ENCODE measurements at places on chromosomes 2 and 18.

GRCh38 chr2:207064128-207064690 is 101.5 kb downstream of the KLF7 start:
- no peak for DNase-seq

GRCh38 chr2:71045865-71046548 is 22.4 kb upstream of the NAGK start:
- DNase-seq: no peak

DNA sequence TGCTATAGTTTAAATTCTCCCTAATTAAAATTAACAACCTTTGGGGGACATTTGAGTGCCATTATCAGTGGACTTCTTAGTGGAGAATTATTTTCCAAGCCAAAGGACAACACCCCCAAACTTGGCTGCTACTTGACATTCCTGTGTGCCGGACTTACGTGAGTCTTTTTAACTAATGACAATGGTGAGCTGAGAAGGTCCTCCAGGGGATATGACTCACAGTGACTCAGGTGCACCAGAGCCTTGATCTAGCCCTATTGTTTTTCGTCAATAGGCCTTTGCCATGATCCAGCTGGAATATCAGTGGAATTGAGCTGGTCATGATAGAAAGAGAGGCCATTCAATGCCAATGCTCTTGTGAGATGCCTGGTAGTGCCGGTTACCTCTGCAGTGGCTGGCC is 118.1 kb upstream of the CXCR4 start:
- no peak for DNase-seq

DNA sequence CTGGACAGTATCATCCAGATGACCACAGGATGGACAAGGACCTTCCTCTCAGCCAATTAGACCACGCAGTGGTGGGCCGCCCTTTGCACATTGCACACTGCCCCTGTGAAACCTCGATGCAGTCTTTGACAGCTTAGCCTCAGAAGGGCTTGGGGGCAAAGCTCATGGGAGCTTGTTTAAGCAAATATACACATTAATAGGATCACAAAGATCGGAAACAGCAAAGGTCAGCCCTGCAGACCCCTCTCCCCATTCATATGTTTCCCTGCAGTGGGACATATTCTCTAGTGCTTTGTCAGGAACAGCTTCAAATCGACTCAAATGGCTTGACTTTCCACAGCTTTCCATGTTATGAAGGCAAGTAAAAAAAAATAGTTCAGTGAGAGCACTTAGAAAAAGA is 189.6 kb upstream of the LYPD1 start:
- no peak for DNase-seq

DNA sequence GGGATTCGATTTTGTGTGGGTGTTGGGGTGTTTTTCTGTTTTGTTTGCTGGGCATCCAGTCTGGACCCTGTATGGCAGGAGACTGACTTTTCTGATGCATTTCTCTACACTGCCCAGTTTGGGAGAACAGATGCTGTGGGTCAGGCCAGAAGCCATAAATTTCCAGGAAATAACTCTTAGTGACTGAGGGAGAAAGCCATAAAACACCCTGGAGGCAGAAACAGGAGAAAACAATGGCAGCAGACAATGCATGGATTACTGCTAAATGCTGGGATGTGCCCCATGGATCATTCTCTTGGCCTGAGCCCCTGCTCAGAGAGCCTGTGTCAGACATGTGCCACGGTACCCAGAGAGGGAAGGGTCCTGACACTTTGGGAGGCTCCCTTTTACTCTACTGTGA is 133.6 kb upstream of the CAPN13 start:
- no peak for DNase-seq

DNA sequence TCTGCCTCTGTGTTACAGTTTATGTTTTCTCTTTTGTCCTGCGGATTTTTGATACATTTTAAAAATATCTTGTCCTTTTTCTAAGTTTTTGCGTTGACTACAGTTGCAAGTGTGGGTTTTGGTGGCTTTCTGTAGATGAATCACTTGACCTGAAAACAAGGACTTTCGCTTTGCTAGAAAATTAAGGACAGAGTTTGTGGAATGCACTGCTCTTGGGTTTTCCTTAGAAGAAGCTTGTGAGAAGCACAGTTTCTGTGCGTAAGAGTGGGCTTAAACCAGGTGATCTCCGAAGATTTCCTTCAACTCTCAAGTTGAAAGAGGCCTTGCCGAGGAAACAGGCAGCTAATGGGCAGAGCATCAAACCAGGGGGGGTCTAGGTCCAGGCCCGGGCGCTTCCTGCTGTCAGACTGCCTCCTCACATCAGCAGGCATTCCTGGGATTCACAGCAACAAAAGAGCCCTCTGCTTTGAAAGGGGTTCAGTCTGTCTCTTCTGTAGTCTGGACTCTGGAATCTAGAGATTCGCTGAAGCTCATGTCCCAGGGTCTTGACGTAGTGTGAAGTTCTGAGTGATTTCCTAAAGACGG is 17.3 kb downstream of the NCK2 start:
- DNase-seq: no peak

DNA sequence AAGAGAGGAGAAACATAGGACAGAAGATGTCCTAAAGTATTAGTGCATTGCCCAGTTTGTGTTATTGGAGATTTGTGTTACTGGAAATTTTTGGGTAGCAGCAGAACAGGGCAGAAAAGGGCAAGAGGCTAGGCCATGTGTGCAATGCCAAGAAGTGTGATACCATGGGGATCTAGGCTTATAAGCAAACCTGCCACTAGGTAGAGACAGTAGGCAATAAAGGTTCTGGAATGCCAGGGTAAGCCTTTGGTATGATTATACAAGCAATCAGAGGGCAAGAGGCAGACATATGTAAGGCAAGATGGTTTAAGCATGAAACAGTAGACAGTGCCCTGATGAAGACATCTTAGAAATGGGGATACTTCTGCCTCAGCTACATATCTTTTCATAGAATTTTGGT is 12.3 kb upstream of the CERS6 start:
- no peak for DNase-seq

DNA sequence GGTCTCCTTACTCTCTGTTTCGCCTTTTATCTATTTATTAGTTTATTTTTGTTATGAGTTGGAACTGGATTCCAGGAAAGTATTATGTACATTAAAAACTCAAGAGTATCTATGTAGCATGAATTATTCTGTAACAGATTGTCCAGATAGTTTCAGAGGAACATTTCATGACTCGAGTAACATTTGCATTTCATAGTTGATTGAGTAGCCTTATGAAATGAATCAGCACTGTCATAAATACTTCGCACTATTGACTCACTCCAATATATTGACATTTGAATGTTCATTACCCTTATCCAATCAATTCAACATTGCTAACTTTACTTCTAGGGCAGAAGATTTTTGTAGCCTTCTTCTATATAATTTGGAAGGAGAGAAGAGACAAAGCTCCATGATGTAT is 11.3 kb upstream of the VRK2 start:
- DNase-seq: no peak

- no peak for DNase-seq
These were observed 8.3 kb upstream of the ARHGEF4 start for GRCh38 chr2:130828461-130828860.

- DNase-seq: no peak
These were observed 559.9 kb upstream of the ID2 start for GRCh38 chr2:8121826-8122513.

- peak; percentile 60 for DNase-seq
These were observed 145.9 kb downstream of the CALCRL start for GRCh38 chr2:187302116-187302515.

- DNase-seq: no peak
These were observed 910.4 kb upstream of the GYPC start for GRCh38 chr2:125745514-125745913.

DNA sequence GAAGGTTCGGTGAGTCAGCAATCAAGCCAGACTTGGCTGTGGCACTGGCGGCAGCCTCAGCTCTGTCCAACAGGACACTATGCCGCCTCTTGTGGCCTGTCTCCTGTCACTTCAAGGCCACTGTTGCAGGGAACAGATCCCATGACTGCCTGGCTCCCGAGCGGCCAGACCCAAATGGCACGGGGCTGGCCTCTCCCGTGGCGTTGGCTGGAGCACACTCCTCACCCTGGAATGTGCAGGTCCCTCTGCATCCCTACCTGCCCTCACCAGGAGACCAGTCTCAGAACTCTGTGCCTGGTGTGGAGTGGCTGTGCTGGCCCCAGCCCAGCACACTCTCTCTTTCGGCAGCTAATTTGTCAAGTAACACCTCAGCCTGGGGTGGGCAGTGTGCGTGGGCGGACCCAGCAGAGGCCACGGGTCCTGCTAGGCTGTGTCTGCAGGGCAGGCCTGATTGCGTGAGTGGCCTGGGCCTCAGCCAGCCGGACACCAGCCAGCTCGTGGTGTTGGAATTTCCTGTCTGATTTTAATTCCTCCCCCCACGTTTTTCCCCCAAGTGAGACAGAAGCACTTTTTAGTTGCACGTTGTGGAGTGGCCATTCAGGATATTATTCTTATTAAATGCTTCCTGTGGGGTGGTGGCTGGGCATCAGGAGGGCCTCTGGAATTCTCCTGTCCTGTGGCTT is 179.3 kb downstream of the GLI2 start:
- peak; percentile 67 for DNase-seq

GRCh38 chr2:174678395-174678794 is 80.8 kb upstream of the WIPF1 start:
- DNase-seq: no peak

DNA sequence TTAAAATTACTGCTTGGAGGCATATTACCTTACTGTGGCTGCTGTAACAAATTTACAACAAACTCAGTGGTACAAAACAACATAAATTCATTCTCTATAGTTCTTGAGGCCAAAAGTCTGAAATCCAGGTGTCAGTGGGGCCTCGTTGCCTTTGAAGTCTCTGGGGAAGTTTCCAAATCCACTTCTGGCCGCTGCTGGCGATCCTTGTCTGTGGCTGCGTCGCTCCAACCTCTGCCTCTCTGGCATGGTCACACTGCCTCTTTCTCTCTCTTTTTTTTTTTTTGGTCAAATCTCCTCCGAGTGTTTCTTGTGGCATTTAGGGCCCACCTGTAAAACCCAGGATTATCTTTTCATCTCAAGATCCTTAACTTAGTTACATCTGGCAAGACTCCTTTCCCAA is 182.8 kb downstream of the ST6GAL2 start:
- DNase-seq: no peak

- no peak for DNase-seq
These were observed 17.4 kb upstream of the NEMP2 start for GRCh38 chr2:190551928-190552327.

GRCh38 chr18:2846636-2847316 is at the start of gene EMILIN2:
EMILIN2 (plus strand) TSS chr18:2847006; CDS start chr18:2847189, 183 bp downstream.
- no peak for DNase-seq

DNA sequence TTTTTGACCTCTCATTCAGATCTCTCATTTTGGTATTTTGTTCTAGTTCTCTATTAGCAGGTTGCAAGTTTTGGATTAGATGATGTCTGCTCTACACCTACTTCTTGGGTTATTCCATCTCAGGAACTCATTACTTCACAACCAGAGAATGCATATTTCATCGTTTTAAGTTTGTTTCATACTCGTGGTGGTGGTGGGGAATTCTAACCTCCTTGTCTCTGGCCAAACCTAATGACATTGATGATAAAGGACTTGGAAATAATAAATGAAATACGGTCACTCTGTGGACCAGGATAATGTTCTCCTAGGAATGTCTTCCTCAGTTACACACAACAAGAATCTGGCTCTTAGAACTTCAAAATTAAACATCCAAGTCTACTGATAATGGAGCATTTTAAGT is 115.2 kb downstream of the CDC42EP3 start:
- no peak for DNase-seq

GRCh38 chr2:32172870-32173269 is 7.2 kb downstream of the SLC30A6 start:
- DNase-seq: no peak

DNA sequence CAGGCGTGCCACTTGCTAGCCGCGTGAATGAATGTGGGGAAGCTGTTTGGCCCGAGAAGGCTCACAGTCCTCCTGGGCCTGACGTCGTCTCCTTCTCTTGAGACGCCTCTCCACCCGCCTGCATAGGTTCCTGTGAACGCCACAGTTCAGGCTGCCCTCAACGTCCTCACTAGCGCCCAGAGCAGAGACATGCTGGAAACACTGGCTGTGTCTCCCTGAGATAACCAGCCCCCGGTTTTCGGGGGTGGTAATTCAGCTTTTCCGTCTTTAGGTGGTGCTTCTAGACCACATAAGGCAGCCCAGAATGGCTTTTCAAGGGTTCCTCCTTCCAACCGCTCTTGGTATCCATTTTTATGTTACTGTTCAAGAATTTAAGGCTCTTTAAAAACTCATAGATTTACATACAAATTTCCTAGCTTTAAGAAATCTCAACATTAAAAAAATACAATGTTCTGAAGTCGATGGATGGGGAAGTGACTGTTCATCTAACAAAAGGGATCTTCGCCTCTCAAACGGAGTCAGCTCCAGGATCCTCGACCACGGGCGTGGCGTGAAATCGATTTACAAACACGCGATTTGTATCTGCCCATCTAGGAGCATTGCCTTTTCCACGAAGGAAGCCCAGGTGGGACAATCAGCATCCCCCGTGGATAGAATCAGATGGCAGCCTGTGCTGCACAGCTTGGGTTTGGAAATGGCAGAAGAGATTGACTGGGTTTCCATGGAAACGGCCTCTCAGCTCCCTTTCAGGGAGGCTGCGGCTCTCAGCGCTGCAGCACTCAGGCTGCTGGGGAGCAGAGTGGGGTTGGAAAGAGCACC is 110.6 kb upstream of the PXDN start:
- DNase-seq: no peak

GRCh38 chr18:56593906-56594305 is 44.5 kb downstream of the TXNL1 start:
- DNase-seq: no peak

DNA sequence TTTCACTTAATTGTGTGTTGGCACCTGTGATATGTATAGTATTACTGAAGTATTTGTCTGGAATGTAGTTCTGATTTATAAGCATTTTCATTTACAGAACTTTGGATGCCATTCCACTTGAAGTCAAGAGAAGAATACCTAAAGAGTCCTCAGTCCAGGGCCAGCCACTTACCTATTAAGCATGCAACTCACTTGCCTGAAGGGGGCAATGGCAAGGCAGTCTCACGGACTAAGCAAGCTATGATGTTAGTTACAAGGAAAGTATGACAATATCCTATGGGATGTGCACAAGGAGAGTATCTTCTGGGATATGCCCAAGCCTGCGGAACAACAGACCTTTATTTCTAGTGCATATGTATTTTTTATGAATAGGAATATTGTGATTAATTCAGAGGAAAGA is 369.4 kb upstream of the GCFC2 start:
- DNase-seq: no peak

- no peak for DNase-seq
These were observed 50.2 kb upstream of the OSR1 start for GRCh38 chr2:19408592-19408991.

- DNase-seq: no peak
These were observed 72.4 kb upstream of the CCDC150 start for GRCh38 chr2:196566961-196567666.

DNA sequence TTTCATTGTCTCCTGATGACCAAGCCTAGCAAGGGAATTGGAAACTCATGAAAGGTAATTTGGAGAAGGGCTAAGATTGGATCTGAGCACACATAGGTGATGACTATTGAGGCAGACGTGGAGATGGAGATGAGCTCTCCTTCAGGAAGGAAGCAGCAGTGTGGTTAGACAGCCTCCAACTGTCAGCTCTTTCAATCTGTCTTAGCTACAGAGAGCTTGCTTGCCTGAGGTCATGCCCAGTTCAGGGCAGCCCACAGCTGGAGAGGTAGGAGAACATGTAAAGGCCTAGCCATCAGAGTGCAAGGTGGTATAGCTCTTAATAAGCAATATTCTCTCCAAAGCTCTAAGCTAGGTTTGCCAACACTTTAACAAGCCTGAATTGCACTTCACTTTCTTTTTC is 79.2 kb downstream of the THSD7B start:
- no peak for DNase-seq

All from HFF-Myc (cell line).